ENCODE measurements at places on chromosomes 6 and 20. TPM values are rescaled to one million over a fixed set of nuclear protein-coding genes. Genes with fewer than 3 reads are reported as not detected.

LRFN2 gene
- 0.36 TPM for total RNA-seq

ASCC3 gene
- 37.2 TPM for total RNA-seq

CST5 gene
- total RNA-seq = not detected

EYA4 gene
- 0.06 TPM for total RNA-seq

DNA sequence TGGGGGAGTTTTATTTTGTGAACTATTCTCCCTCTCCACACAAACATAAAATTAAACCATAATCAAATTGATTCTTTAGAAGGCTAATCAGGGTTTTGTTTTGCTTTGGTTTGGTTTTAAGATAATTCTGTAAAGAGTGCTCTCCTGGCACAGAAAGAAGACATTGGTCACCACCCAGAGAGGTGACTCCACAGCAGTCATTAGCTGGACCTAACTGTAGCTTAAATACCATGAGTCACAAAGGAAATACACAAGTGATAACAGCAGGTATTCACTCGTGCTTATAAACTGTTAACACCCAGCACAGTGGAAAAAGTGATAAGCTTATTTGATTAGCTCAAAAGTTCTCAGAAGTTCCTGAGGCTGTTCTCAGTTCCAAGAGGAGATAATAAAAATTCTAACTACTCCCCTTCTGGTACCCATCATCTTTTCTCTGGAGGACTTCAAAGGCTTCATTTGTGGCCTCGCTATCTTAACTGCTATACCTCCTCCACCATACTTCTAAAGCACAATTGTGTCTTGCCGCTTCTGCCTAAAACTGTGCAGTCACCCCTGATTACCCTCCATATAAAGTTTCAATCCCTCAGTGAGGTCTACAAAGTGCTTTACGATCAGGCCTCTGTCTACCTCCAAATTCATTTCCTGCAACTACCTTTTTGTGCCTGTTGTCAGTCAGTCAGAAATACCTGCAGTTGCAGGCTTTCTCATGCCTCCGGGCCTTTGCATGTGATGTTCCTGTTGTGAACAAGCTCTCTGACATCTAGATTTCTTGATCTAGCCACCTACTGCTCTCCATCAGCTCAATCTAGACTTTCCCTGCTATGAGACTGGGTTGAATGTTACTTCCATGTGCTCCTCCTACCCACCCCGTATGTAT lies 201.1 kb downstream of the SAMD5 start:
- DNase-seq = no peak

DNA sequence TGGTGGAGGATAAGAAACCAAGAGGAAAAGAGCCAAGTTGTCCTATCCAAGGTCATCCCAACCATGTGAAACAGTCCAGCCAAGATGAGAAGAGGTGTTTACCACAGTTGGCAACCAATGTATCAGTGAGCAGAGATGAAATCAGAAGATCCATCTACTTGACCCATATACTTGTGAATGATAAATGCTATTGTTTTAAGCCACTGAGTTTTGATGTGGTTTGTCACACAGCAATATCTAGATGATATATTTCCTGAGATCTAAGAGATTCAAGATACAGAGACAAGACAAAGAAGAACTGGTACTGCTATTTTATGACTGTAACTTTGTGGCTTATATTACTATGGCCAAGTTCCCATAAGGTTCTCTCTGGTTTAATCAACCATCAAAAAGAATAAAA lies 721.2 kb downstream of the MAFB start:
- DNase-seq = no peak

DNA sequence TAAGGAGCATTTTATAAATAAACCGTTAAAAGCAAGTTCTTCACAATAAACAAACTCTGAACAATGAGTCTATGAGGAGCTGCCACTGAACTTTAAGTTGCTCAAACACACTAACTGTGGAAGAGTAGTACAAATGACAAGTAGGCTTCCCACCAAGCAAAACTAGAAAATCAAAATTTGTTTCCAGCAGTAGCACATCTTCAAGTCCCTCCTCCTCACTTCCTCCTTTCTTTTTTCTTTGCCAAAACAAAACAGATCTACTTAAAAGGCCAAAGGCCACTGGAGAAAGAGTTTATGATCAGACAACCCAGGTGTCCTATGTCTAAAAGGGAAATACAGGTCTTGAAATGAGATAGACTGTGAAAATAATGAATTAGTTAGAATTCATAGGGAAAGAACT lies 17.1 kb upstream of the FAM135A start:
- DNase-seq = no peak

DNA sequence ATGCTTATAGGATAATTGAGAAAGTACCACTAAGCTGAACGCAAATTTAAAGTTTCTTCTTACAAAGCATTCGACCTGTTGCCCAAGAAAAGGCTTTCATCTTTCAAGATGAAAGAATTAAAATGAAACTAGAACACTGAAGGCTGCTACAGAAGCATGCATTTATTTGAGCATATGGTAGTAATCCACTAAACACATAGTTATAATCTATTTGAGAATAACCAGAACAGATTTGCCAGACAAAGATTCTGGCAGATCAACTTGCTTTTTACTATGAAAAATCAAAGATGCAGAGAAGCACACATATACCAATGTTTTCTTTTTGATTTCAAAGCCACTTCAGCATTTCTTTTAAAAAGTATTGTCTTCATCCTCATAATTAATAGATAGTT lies 412.2 kb downstream of the UTRN start:
- DNase-seq = no peak

DNA sequence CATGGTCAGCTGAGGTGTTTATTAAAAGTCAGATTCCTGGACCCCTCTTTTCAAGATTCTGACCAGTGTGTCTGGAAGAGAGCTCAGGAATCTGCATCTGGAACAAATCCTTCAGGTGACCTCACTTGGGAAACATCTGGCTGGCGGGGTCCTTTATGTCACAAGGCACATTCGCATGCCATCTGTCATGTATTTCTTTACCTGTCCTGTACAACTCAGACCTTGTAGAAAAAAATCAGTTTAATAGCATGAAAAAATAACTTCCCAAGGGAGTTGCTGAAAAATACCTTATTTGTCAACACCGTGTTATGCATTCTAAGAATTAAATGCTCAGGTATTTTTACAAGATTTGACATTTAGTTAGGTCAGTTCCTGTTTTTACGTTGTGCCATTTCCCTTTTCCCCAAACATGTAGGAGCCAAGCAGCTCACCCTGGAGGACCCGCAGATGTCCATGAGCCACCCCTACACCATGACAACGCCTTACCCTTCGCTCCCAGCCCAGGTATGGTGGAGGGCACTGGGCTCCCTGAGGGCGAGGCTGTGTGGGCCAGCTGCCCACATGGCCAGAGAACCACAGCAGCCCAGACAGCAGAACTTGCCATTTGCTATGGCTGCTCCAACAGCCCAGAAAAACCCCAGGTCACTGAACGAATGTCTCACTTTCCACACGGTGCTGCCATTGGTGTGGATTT lies 4.0 kb downstream of the IRF4 start:
- DNase-seq = no peak

DNA sequence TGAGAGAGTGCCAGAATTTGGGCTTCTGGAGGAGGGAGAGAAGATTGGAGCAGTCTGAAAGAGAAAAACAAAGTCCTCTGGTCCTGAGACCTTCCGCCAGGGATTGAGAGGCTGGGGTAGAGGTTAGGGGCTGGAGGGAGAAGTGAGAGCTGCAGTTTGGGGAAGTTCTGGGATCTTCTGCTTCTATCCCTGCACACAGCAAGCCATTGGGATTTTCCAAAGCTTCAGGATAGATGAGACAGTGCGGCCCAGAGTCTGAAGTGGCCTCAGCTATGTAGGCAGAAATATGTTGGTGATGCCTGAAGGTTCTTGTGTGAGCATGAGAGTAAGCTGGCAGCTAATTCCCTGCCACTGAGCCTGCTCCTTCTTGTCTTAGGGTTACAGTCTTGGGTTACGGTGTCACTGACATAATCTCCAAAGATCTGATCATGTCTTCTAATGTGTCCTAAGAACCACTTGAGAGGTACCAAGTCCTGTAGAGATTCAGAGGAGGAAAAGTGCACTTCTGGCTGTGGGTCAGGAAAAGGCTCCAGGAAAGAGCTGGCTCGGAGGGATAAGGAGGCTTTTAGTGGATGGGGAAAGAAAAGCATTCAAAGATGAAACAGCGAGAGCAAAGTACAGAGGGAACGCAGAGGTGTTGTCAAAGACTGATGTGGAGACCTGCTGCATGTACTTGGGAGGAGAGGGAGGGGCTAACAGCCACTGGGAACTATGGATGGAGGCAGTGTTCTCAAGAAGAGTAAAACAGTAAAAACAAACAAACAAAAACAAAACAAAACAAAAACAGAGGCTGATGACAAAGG lies 131.1 kb upstream of the MYLIP start:
- DNase-seq = no peak

DNA sequence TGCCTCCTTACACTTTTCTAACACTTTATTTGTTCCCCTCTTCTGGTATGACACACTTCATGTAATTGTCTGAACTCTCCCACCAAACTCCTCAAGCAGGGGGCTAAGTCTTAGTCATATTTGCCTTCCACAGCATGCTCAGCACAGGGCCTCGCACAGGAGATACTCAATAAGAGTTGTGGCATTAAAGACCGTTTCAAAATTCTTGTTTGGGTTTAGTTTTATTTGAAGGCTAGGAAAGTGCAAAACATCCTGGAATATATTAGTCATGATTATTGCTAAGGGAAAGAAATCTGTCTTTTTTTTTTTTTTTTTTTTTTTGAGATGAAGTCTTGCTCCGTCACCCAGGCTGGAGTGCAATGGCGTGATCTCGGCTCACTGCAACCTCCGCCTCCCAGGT lies 137.6 kb upstream of the ECI2 start:
- no peak for DNase-seq

DNA sequence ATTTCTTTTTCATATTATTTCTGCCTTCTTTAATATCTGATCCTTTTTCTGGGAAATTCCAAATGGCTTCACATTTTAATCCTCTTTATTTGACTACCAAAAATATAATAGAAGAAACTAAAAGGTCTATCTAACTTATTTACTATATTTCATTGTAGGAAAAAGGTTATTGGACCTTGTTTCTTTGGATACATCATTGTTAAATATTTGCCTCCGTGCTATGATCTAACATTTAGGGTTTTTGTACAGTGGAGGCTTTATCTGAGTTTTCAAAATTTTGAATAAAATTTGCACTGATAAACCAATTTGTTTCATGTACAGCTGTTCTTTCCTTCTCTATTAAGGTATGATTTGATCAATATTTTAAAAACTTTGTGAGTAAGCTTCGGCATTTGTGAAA lies 109.5 kb downstream of the MEI4 start:
- DNase-seq = no peak

DNA sequence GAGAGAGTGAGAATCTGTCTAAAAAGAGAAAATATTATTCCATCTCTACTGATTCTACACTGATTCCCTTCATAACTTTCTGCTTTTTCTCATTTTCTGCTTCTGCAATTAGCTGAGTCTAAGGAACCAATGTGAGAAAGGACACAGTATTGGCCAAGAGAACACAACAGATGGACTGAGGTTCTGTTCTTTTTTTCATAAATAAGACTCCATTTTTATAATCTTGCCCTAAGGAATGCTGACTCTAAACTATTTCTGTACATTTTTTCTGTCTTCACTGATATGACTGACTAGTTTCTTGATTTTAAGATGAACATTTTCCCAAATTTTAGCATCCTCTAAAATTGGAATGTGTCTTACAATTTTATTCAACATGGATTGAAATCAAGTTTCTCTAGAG lies 87.0 kb upstream of the IYD start:
- no peak for DNase-seq

DNA sequence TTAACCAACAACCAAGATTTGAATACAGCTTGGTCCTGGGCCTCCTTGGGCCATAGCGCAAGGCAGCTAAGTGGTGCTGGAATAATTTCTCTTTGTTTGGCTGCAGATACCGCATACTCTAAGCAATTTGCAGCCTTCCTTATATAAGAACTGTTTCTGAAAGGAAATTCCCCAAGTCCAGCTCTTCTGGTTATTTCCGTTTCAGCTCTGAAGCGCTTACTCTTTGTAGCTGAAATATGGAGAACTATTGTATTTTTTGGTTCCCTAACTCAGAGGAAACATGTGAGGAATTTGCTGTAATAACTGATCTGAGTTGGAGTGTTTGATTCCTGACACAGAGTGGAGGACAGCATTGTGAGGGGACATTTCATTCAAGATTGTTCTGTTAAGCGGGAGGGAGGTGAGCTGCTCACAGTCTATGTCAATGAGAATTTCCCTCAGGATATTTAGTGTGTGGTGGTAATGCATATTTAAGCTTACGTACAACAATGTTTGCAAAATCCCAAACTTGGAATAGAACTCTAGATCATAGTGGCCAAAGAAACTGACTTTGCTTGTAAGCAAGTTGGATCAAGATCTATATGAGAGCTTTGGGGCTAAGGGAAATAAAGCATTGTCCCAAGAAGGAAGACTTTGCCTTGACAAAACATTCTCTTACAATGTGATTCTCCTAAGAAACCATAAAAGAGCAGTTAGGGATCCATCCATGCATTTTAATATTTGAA lies 576.6 kb upstream of the FLRT3 start:
- DNase-seq = no peak

DNA sequence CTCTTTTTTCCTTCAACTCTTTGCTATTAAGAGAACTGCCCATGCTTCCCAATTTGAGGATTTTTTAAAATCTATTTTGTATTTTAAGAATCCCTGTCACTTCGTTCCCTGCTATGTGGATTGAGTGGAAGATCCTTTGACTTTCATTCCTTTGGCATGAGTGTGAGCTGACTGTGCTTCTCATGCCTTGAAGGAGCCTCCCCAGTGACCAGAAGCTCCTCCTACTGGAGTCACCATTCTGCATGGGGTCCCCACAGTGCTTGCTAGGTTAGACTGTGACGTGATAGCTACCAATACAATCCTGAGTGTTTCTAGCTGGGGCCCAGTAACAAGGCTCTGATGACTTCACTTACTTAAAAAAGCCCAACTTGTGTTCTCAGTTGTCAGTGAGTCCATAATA lies 104.4 kb upstream of the LAMP5 start:
- DNase-seq = no peak

DNA sequence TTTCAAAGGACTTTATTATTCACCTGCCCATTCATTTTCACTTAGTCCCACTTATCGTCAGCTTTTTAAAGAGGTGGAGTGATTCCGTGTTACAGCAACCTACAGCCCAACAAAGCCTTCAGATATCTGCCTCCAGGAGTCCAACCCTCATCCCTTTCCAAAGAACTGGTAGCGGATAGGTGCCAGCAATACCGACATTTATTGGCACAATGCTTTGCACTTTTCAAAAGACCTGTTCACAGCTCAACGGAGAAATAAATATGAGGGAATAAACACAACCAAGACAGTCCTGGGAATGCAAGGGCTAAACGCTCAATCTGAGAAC lies 819 bp upstream of the MTRF1L start:
- DNase-seq = no peak

- DNase-seq = no peak
Observed at GRCh38 chr6:90160013-90160412, 136.6 kb downstream of the BACH2 start.

- no peak for DNase-seq
Observed at GRCh38 chr20:38602185-38602581, 574 bp downstream of the ARHGAP40 start.

Measured in left colon (tissue), 2 donors.